ENCODE measurements at places on chromosomes 2 and 18. TPM values are rescaled to one million over a fixed set of nuclear protein-coding genes. Genes with fewer than 3 reads are reported as not detected.

GRCh38 chr2:208093128-208093527 lies 31.2 kb downstream of the CRYGD start:
- no peak for DNase-seq

DNA sequence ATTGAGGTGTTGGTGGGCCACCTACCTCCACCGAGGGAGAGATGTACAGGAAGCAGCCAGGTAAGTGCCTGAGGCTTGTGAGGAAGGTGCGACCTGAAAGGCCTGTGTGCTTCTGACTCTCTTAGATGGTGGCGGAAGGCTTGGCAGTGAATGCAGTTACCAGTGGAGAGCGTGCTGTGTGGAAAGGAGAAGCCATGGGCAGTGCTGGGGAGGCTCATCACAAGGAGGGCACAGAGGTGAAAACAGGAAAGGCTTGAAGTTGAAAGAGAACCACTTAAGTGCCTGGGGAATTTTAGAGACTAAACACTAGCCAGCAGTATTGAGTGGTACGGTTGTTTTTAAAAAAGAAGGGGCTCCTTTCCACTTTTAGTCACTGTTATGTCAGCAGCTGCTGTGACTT lies 130.9 kb downstream of the ZNF407 start:
- DNase-seq = no peak

- no peak for DNase-seq
These were observed 444.6 kb downstream of the PARD3B start for GRCh38 chr2:204989877-204990276.

DNA sequence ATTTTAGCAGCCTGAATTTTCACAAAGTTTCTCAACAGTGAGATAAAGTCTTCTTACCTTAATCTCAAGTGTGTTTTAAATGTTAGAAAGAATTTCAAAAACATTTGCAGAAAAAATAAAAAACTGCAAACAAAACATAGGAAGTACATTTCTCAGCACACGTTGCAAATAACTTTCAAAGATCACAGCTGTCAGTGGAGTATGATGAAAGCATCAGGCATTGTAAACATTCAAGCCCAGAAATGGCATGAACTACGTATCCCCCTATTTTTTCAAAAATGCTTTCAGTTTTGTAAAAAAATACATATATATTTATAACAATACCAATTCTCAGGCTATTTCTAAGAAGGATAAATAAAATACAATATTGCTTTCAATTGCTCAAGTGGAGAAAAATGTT lies 320.6 kb upstream of the TFPI start:
- no peak for DNase-seq

DNA sequence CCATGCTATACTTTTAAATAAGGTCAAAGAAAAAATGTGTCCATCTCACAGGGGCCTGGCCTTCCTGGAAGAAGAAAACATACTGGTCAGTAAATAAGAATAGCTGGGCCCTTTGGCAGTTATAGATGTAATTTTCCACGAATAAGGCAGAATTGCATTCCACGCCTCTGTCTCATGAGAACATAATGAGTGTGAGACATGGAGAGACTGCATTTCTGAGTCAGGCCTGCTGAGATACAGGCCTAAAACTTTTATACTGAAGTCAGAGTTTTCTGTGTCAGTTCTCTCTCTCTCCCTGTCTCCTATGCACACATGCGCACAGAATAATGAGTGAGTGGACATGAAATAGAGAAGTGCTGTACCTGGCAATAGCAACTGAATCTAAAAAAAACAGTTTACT lies 20.4 kb upstream of the IL1R1 start:
- no peak for DNase-seq

DNA sequence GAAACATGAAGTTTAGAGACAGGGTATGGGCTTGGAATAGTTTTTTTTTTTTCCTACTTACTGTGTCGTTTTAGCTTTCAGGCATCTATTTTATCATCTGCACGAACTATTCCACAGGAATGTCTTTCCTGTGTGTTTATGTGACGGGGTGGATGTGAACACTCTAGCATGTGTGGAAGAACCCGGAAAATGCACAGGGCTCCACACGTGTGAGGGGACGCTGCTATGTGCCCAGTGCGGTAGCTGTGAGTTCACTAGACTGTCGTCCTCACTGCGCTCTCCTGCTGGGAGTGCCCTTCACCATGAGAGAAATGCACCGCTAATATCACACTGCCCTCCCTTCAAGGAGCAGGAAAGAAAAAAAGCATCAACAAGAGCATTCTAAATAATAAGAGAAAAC lies 250.8 kb upstream of the PXDN start:
- no peak for DNase-seq

DNA sequence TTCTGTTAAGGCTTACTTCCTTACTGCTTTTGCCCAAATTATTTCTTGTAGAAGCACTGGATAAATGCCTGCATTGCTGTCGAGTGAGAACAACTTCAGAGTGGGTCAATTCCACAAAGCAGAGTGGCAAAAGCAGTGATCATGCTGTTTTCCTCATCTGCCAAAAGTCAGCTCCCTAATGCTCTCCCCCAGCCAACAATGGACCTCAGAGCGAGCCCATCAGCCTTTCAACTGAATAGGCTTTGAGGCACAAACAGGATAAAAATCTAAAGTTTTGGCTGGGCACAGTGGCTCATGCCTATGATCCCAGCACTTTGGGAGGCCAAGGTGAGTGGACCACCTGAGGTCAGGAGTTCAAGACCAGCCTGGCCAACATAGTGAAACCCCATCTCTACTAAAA lies 222.7 kb downstream of the TCF4 start:
- DNase-seq = no peak

DNA sequence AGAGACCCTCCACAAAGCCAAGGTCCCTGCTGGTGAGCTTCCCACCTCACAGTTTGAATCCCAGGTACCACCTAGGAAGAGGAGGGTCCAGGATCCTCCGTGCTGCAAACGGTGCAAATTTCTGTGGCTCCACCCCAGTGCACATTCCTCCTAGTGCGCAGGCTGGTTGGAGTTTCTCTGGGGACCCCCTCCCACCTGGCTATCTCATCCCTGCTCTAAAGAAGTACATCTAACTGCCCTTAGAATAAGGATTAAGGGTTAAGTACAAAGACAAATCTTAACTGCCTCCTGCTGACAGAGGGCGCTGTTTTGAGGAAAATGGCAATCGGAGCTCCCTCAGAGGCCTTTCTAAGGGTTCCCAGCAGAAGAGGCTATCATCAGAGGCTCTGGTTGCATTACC lies 109.6 kb upstream of the FSIP2 start:
- DNase-seq = no peak

PLCL1 gene
- polyA plus RNA-seq = 6.0 TPM

ASTL gene
- polyA plus RNA-seq = 0.09 TPM

PRADC1 gene
- 35.2 TPM for polyA plus RNA-seq
